ENCODE measurements at places on chromosomes 12 and 14.

DNA sequence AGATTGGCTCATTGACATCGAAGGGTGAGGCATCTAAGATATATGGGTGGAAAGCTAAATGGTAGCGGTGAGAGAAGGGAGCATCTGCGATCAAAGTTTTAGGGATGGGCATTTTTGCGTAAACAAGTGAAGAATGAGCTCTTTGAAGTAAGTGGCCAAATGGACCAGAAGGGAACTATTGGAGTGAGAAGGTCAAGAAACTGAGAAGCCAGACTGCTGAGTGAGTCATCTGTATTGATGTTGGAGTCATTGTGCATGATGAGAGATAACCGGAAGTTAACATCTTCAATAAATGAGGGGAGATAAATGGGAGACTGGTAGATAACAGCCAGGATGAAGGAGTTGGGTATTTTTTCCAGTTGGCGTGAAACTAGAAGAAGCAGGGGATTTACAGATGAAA lies 271.9 kb upstream of the PDE3A start:
- no peak for DNase-seq

DNA sequence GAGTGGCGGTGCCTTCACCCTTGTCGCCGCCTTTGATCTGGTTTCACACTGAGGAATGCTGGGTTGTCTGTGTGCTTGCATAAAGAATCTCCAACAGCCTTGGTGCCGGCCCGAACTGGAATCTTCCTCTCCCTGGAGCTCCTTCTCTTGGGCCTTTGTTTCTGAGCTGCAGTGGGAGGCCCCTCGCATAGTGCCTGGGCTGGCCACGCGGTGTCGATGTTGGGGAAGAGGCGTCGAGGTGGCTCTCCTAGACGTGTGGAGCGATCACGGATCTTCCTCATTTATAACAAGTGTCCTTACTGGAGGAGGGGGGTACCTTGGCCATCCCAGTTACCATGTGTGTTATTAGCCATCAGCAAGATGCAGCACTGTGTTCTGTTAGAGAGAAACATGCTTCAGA lies 60.6 kb downstream of the ADGRD1 start:
- no peak for DNase-seq

DNA sequence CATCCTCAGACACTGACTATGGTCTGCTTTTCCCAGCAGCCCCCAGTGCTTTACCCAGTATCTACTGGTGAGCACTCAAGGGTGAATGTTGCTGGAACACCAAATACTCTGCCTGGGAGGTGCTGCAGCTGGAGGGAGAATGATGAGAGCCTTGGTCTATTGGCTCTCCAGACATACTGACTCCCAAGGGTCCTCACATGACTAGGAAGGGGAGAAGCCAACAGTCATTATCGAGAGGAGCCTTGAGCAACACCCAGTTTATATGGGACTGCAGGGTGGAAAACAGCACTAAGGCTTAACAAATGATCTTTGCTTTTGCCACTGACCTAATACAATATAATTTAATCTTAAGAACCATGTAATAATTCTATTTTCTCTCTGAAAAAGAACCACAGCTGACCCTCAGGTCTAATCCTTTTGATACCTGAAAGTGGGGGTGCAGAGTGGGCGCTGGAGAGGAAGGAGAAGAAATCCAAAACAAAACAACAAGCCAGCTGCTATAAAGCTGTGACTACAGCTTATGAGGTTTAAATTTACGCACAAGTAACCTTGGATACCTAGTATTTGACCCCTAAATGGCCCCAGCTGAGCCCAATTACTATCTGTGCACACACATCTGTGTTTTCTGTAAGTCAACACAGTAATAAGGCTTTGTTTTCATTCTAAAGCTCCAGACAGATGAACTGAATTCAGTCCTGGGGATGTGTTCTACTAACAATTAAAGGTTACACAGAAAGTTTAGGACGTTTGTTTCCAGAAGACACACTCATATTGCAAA lies 107.8 kb upstream of the GRIP1 start:
- no peak for DNase-seq

DNA sequence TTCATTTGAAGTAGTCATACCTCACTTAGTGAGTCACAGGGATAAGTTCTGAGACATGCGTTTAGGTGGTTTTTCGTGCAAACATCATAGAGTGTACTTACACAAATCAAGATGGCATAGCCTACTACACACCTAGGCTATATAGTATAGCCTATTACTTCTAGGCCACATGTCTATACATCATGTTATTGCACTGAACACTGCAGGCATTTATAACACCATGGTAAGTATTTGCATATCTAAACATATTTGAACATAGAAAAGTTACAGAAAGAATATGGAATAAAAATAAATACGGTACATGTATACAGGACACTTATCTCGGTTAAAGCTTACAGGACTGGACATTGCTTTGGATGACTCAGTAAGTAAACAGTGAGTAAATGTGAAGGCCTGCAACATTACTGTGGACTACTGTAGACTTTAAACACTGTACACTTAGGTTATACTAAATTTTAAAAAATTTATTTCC lies 670.6 kb downstream of the SLC16A7 start:
- peak; percentile 61 for DNase-seq

DNA sequence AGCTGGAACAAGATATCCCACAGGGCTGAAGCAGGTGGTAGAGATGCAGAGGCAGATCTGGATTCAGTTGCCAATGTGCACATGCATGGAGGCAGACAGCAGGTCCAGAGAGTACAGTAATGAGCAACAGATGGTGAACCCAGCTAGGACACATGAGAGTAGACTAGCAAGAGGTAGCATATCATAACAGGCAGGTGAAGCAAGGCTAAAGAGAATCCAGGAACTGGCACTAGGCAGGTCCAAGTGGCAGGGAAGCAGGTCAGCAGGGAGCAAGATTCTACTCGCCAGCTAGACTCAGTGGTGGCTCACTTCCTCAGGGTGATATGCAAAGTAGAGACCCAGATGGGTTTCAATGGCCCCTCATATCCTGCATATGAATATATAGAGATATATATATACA lies 15.3 kb upstream of the MYF6 start:
- DNase-seq: no peak

- no peak for DNase-seq
Observed at GRCh38 chr14:30966415-30967363, 58.8 kb upstream of the AP4S1 start.

DNA sequence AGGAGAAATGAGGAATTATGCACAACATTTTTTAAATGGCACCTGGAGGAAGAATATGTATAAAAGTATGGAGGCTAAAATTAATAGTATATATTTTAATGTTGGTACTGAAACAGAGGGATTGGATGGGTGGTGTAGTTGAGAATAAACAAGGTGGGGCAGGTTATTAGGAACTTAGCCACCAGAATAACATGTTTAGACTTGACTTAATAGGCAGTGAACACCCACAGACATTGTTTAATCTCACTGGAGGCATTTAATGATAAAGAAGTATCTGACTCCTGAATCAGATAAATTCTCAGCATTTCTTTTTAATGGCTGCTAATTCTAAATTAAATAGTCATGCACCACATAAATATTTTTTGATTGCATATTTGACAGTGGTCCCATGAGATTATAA lies 139.7 kb downstream of the CNTN1 start:
- no peak for DNase-seq

DNA sequence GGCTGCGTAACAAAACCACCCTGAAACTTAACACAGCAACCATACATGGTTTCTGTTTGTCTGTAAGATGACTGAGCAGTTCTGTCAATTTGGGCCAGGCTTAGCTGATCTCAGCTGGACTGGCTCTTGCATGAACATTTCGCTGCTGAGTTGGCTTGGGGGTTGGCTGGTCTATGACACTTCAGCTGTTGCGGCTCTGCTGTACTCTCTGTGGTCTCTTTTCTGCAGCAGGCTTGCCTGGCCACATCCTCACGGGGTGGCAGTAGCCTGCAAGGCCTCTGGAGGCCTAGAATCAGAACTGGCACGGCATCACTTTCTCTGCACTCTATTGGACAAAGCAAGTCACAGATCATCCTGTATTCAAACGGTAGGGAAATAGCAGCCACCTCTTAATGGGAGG lies 216.2 kb downstream of the BCL11B start:
- no peak for DNase-seq

DNA sequence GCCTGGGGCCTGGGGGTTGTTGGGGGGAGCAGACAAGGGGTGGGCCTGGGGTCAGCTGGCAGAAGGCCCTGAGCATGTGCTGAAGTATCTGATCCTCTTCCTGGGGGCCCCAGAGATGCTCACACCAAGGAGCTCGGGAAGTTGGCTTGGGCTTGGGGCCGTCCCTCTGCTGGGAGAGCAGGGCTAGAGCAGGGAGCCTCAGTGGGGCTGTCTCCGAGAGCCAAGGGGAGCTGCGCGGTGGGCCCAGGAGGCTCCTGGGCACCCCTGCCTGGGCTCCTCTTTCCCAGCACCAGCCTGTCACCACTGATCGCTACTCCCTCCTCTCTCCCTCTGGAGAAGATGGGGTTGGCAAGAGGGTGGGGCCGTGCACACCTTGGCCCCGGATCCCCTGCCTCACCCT lies 28.3 kb downstream of the BEGAIN start:
- DNase-seq: no peak

- DNase-seq: no peak
Observed at GRCh38 chr12:90839346-90839745, 115.6 kb downstream of the CCER1 start.

- no peak for DNase-seq
Observed at GRCh38 chr12:94585626-94586025, 64.7 kb downstream of the TMCC3 start.

- no peak for DNase-seq
Observed at GRCh38 chr14:70602254-70602653, 1.8 kb upstream of the MED6 start.

- no peak for DNase-seq
Observed at GRCh38 chr12:27844366-27845090, 64.5 kb upstream of the MANSC4 start.

GRCh38 chr12:67562513-67563287 lies 85.8 kb upstream of the DYRK2 start:
- no peak for DNase-seq

GRCh38 chr14:76426161-76426696 lies 50.3 kb downstream of the ESRRB start:
- peak; percentile 53 for DNase-seq

GRCh38 chr12:55171445-55171844 lies 45.2 kb downstream of the OR9K2 start:
- DNase-seq: no peak

DNA sequence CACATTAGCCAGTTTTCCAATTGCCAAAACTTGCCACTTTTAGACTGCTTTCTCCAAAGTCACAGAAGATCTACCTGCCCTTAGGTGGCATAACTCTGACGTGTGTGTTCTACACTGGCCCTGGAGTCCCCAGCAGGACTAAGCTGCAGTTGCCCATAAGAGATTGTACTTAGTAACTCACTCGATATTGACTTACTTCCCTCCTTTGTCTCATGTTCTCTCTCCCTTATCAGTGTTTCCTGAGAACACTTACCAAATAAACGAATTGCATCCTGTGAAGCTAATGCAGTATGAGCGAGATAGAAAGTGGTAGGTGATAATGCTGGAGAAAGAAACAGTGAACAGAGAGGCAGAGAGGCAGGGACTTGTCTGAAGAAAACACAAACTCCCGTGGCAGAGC lies 117.2 kb downstream of the NUAK1 start:
- no peak for DNase-seq

- no peak for DNase-seq
Observed at GRCh38 chr12:47868041-47868440, 36.8 kb downstream of the VDR start.

All from T47D (cell line).